ENCODE measurements at places on chromosomes 1 and 21.

DNA sequence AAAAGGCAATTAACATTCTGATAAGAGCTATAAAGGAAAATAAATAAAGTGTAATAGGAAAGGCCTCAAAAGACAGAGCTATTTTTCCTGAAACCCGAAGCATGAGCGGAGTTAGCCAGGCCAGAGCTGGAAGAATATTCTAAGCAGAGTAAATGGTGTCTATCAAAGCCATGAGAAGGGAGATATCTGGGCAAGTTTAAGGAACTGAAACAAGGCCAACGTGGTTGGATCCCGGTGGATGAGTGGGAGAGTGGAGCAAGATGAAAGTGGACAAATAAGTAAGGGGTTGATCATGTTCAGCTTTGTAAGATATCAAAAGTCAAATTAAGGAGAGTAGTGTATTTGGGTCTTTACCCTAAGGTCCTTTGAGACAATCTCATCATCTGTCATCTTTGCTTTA is 234.0 kb downstream of the TM2D1 start:
- no peak for DNase-seq

- DNase-seq: no peak
Measured at GRCh38 chr1:163131981-163132380, 62.8 kb downstream of the RGS4 start.

GRCh38 chr1:40247655-40248054 is at the start of gene TMCO2:
TMCO2 (plus strand) TSS chr1:40247937; CDS start chr1:40247994, 57 bp downstream.
- DNase-seq: no peak

- DNase-seq: no peak
Measured at GRCh38 chr21:43272591-43272990, 103.8 kb downstream of the CRYAA start.

DNA sequence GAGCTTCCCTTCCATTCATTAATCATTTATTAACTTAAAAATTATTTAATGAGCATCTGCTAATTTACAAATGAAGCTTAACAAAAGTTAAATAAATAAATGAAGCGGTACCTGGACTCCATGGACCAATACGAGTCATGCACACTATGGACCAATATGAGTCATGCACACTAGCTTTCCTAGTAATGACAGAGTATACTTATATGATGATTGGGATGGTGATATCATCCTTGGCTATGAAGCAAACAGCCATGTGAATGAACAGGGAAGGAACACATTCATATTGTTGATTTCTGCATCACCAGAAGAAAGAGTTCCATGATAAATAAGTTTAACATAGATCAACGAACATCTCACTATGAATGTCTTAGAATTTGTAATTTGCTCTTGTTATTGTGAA is 109.9 kb downstream of the SPAG17 start:
- DNase-seq: no peak

DNA sequence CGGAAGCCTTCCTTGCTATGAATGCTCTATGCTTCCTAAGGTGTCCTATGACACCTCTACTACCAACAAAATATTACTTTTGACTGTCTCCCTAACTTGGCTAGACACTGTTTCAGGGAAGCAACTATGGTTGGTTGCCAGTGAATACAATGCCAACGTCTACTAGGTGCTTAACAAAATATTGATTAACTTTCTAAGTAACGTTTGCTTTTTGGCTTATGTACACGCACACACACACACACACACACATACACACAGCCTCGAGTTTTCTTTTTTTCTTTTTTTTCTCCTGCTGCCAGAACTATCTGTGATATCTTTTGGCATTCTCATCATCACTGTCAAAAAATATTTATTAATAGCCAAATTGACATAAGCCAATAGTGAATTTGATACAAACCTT is 864.0 kb downstream of the PLA2G4A start:
- DNase-seq: no peak

DNA sequence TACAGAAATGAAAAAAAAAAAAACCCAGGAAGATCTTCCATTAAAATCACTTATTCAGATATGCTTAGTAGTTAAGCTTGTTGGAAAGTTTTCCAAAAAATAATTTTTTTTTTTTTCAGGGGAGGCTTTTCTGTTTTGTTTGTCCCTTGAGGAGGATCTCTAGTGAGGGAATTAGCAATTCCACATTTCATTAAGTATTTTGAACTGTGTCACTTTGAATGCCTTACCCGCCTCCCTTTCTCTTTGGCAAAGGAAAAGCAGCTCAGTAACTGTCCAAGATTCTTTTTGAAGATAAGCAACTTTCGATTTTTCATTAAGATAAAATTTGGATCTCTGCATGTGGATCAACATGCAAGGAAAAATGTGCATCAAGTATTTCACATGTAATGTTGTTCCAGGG is 1.8 kb downstream of the NTNG1 start:
- no peak for DNase-seq

DNA sequence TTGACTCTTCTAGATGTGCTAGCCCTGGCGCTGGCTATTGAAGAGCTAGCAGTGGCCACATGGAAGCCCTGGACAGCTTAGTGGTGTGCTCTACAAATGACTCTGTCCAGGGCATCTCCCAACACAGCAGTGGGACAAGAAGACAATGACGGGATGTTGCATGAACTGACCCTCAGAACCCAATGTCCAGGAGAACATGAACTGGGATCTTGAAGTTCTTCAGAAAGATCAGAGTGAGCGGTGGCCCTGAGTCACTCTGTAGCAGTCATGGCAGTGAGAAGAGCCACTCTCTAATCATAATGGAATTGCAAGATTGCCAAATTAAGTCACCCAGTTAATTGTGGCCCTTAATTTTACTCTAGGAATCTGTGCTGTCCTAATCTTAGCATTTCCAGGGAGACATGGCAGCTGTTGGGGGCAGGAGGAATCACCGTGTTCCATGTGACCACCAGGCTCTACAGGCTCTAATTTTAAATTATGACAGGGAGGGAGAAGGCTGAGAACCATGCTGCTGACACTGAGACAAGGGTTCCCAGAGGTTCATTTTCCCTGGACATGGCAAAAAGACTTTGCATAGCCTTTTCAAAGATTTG is 10.2 kb upstream of the OBSCN start:
- no peak for DNase-seq
